Stimulated activated CD4-positive, alpha-beta T cell treated with anti-CD3 and anti-CD28 coated beads, TNF-alpha, amount 100 ng/mL, for 4 hours (primary cell): ENCODE measurements at places on chromosomes 5 and 9.

GRCh38 chr5:37869216-37869615 is 29.4 kb upstream of the GDNF start:
- no peak for DNase-seq

DNA sequence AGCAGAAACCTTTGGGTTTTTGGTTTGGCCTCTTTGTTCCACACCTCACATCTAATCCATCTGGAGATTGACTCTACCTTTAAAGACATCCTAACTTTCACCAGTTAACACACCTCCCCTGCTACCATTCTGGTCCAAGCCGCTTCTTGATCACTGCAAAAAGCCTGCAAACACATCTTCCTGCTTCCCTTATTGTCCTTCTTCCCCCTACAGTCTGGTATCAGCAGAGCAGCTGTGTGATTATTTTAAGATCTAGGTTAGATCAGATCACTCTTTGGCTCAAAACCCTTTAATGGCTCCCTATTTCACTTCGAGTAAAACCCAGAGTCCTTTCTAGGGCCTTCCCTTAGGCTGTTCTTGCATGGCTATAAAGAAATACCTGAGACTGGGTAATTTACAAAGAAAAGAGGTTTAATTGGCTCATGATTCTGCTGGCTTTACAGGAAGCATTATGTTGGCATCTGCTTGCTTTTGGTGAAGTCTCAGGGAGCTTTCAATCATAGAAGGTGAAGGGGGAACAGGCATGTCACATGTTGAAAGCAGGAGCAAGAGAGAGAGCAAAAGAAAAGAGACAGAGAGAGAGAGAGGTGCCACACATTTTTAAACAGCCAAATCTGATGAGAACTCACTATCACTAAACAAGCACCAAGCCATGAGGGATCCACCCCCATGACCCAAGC is 1.5 kb upstream of the TEX10 start:
- DNase-seq: no peak

DNA sequence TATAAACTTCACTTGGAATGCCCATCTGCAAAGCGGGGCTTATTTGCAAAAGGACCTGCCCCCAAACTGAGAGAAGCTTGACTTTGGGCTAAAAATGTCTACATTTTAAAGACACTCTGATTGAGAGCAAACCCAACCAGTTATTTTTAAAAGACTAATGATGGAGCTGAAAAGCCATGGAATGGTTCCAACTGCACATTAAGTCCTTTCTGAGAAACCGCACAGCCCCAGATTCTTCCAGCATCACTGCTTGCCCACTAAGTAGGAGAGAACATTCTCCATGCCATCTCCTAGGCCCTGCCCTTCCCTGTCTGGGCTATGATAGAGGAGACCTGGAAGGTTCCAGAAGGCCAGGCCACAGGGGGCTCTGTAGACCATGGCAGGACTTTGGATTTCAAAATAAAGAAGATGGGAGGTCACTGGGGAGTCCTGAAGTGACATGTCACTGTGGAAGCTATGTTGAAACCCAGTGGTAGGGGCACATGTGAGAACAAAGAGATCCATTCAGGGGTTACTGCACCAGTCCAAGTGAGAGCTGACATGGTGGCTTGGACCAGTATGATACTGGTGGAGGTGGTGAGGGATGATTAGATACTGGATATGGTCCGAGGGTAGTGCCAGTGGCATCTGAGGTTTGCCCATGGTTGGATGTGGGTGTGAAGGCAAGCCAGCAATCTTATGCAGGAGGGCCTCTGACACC is 179.2 kb downstream of the DAB2IP start:
- no peak for DNase-seq

- DNase-seq: no peak
These were observed 64.3 kb downstream of the GOLM1 start for GRCh38 chr9:86034863-86035734.

DNA sequence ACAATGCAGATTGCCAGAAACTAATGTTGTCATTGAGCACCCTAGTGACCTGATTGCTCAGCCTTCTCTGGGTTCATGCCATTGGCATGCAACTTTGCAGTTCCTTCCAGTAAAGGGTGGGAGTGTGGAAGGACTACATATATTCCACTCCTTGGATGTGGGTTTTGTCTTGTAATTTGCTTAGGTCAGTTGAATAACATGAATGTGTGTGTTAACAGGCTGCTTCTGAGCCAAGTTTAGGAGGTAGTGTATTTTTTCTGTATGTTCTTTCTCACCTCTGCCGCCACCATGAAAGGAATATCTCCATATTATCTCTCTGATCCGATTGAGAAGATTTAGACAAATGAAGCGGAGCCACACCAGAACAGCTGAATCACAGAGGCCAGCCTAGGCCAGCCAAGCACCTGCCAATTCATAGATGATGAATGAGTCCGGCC is 1929.6 kb upstream of the CDH6 start:
- DNase-seq: no peak

DNA sequence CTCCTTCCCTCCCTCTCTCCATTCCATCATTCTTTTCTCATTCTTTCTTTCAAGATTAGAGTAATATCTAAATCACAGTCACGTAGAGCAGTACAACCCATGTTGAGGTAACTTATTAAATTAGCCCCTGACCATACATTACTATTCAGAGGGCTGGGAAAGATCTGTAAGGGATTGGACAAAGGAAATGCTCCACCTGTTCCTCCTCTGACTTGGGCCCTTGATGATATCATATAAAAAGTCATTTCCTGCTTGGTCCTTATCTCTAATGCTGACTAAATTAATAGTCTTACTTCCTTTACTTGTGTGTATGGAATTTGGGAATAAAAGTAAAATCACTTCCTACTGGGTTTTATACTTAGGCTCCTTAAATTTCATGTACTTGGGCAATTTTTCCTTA is 40.8 kb downstream of the SNX18 start:
- no peak for DNase-seq

- DNase-seq: no peak
These were observed 708.1 kb downstream of the EFNA5 start for GRCh38 chr5:106962464-106963230.

DNA sequence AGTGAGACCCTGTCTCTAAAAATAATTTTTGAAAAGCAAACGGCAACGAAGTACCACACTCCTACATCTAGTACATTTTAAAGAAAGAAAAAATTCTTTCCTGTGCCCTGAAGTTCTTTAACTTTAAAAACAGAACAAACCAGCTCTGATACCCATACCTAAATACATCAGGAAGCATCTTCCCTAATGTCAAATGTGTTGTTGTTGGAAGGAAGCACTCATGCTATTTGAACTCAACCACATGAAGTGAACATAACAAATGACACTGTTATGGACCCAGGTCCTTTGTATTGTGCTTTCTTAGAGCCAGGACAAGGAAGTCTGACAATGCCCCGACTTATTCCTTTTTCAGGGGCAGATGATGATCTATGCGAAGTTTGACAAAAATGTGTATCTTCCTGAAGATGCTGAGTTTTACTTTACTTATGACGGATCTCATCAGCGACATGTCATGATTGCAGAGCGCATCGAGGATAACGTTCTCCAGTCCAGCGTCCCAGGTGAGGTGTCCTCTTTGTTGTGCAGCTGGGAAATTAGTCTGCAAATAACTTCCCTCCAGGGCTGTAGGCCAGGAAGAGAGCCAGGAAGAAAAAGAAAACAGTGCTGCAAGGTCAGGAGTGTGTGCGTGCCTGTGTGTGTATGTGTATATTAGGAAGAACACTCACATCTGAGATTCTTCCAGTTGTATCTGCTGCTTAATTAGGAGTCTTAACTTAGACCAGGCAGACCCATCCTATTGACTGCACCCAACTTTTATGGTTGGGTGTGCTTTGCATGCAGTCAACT is 123.7 kb downstream of the ARHGEF28 start:
- DNase-seq: no peak

DNA sequence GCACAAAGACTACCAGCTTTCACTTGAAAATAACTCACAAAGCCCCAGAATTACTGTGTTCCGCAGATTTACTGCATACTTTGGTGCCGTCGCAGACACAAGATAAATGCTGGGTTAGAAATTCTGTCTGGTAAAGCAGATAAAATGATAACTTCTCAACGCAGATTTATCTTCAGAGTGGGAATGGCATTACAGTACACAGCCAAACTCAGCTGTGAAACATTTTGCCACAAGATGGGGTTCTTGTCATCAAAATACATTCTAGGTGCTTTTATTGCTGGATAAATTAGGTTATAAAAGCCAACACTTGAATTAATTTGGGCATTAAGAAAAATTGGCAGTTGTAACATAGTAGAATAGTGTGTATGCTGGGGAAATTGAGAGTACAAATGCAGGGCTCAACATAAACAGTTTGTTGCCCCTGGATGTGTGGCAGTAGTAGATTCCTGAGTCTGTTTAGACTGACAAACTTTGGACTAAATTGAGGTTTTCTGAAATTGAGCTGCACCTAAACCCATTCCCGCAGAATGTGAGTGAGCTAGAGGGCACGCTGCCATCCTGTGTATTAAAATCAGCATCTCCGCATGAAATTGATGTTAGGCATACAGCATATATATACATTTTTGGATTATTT is 61.1 kb downstream of the LMNB1 start:
- DNase-seq: no peak

- no peak for DNase-seq
These were observed 311.3 kb downstream of the NDUFS4 start for GRCh38 chr5:53871775-53872174.

- DNase-seq: no peak
These were observed 29.6 kb upstream of the NCS1 start for GRCh38 chr9:130142641-130143040.

- no peak for DNase-seq
These were observed 7.5 kb downstream of the RPS14 start for GRCh38 chr5:150441813-150442698.

DNA sequence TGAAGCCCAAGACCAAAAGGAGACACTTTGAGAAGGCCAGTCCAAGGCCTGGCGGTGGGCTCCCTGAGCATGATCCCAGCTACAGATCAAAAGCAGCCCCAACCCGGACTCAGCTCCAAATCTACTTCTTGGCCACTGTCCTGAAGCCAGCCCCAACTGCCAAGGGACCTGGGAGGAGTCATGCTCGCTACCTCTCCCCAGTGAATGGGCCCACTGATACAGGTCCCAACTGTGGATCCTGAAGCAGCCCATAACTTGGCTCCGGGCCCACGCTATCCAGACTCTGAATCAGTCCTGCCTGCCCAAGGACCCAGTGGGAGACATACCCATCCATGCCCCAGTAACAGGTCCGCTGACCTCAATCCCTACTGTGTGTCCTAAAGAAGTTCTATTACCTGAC is 1545.3 kb upstream of the C9orf72 start:
- DNase-seq: no peak

DNA sequence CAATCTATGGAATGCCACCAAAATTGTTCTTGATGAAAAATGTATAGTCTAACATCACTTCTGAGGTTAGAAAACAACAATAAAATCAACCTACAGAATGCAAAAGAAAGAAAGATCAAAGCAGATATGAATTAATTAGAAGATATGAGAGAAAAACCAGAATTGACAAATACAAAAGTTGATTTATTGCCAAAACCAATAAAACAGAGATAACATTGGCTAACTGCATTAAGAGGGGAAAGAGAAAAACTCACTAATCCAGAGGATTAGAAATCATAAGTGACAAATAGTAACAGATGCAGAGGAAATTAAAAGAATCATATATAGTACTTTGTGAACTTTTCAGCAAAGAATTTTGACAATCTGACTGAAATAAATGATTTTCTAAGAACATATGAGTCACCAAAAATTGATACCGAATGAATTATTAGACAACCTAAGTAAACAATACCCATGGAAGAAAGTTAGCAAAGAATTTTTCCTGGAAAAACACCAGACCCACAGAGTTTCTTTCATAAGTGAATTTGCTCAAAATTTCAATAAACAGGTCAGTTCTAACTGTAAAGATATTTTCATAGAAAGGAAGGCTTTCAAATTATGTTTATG is 167.7 kb downstream of the AOPEP start:
- DNase-seq: no peak

GRCh38 chr5:78992146-78992545 is 7.0 kb upstream of the ARSB start:
- DNase-seq: no peak

DNA sequence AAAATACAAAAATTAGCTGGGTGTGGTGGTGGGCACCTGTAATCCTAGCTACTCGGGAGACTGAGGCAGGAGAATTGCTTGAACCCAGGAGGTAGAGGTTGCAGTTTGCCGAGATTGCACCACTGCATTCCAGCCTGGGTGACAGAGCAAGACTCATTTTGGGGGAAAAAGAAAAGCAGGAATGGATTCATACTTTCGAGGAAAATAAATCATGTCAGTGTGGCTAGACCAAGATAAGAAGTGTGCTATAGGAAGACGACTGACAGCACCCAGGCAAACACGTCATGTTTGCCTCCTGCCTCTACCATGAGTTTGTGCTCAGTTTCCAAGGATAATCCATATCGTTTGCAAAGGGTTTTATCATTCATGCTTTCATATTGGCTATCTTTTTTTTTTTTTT is 19.3 kb upstream of the ATOSB start:
- no peak for DNase-seq

GRCh38 chr5:109674596-109674995 is 15.1 kb upstream of the MAN2A1 start:
- no peak for DNase-seq

GRCh38 chr5:95284572-95285408 is at the start of gene MCTP1:
TSS of gene MCTP1 (minus strand) at chr5:95285094.
- DNase-seq: no peak

- no peak for DNase-seq
These were observed 164.2 kb downstream of the MACROH2A1 start for GRCh38 chr5:135234666-135235401.

DNA sequence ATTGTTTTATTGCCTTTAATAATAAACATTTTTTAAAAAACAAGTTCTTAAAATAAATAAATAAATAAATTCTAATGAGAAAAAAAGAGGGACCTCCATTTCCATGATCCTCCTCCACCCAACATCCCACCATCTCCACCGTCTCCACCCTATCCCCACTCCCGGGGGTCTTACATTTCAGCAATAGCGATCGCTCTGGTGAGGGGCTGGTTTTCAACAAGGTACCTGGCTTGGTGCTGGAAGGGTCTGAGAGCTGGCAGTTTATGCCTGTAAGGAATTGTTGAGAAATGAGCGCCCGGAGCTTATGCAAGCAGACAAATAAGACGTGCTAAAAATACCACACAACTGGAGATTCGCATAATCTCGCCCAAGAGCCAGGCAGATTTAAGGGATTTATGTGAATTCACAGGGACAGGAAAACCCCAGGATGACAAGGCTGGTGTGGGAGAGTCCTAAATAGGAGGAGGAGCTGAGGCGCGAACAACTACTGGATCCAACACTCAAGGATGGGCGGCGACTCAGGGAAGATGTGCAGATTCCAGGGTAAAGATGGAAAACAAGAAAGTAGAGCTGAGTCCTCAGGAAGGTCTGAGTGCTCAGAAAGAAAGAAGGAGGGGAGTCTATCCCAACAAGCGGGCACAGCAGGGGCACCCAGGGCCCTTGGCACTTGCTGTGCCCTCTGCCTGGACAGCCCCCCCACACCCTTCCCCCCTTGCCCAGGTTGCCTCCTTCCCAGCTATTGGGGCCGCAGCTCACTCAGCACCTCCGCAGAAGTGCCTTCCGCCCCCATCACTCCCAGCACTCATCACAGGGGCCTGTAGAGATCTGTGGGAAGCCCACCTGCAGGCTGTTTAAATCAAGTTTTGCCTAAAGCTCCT is 27.0 kb downstream of the TRIM14 start:
- DNase-seq: no peak
